Urinary bladder (tissue), 4 donors: ENCODE measurements at places on chromosomes 12 and 14.

GRCh38 chr12:30610718-30611117 is 85.0 kb downstream of the IPO8 start:
- no peak for DNase-seq

GRCh38 chr14:106619606-106620005 is 1093.2 kb downstream of the TMEM121 start:
- DNase-seq: no peak

DNA sequence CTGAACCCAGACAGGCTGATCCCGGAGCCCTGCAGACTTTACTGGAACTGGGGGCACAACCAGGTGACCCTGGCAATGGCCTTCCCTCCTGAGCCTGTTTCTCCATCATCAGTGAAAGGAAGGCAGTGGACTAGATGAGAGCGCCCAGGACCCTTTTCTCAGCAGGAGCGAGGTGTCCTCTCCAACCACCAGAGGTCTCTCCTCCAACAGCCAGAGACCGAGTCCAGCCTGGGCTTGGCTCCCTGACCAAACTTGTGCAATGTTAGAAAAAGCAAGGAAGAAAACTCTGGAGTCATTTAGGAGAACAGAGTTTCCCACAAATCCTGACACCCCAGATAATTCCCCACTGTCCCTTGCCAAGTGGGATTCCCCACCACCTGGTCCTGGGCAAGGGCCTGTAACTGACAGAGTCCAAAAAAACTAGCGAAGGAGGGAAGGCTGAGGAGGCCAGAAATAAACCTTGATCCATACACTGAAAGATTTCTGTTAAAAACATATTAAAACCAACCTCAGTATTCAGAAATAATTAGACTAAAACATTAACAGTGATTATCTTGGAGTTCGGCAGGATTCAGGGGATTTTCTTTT is 9.0 kb downstream of the RPS6KL1 start:
- DNase-seq: peak; percentile 49

- DNase-seq: no peak
Measured at GRCh38 chr14:95535226-95536021, 574 bp downstream of the GLRX5 start.

GRCh38 chr12:2347844-2348481 is 295.2 kb downstream of the CACNA1C start:
- DNase-seq: no peak

GRCh38 chr12:84150201-84150600 is 762.4 kb downstream of the SLC6A15 start:
- no peak for DNase-seq

GRCh38 chr12:117533687-117534086 is 172.3 kb upstream of the NOS1 start:
- DNase-seq: no peak

DNA sequence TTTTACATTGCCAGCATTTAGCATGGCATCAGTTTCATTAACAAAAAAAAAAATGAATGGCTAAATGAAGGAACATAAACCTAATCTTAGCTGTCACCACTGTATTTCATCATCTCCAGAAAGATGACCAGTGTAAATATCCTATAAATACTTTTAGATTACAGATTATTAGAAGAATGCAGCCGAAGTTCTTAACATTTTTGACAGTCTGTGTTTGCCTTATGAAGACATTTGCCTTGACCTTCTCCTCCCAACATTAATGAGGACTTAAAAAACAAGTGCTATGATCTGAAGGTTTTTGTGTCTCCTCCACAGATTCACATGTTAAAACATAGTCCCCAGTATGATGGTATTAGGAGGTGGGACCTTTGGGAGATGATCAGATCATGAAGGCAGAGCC is 253.0 kb downstream of the SNAPC1 start:
- no peak for DNase-seq

DNA sequence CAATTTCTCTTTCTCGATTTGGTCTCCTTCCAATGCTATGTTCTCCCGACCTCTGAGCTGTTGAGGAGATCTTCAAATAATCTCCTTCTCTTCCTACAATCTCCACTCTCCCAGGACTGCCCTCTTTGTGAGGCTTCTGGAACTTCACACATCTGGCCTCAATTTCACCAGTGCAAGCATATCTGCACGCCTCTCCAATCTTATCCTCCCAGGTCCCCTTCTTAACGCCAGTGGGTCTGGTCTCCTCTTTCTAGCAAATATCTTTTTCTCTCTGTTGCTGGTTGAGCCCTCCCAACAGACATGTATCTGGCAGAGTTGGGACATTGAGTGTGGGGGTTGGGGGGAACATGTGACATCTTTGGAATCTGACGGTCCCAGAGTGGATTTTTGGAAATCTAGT is 17.9 kb downstream of the RTL1 start:
- DNase-seq: no peak

DNA sequence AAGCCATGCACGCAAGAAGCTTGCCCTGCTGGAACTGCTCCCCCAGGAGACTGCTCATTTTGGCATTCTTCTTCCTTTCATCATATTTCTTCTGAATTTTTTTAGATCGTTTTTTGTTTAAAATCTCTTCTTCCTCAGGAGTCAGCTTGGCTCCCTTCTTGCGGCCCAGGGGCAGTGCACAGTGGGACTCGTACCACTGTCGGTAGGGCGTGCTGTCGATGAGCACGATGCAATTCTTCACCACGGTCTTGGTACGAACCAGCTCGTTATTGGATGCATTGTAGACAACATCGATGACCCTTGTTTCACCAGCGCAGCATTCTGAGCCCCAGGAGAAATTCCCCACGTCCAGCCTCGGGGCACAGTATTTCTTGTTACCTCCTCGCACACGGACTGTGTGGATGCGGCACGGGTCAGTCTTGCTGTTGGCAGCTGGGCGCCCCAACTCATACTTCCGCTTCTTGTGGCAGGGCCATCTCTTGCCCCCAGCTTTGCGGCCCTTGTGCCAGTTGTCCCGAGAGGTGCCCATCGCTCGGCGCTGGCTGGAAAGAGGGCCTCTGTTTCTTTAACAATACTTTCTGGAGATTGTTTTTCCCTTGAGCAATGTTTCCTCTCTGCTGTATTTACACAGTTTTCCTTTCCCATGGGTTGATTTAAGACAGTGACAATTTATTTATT is 452.4 kb downstream of the TMEM121 start:
- no peak for DNase-seq

DNA sequence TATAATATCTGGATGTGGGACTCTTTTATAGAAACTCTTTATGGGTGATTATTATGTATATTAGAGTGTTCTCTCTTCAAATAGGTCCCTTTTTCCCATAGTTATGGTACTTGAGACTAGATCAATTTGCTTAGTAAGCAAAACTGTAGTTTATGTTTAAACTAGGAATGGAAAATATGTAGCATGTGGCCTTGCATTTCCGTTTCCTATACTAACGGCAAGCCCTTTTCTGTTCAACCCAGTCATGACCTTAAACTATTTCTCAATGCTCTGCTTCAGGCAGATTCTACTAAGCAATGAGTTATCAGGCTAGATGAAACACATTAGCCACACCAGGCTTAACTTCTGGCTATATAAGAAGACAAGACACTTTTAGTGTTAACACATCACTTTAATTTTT is 84.6 kb downstream of the OTOGL start:
- no peak for DNase-seq

GRCh38 chr12:86261142-86261541 is 5.0 kb upstream of the MGAT4C start:
- no peak for DNase-seq

- no peak for DNase-seq
Measured at GRCh38 chr12:112961536-112961935, 16.8 kb upstream of the OAS2 start.

GRCh38 chr14:84856751-84857534 is 673.0 kb upstream of the FLRT2 start:
- no peak for DNase-seq

- no peak for DNase-seq
Measured at GRCh38 chr12:95107362-95107761, 33.9 kb upstream of the NR2C1 start.

DNA sequence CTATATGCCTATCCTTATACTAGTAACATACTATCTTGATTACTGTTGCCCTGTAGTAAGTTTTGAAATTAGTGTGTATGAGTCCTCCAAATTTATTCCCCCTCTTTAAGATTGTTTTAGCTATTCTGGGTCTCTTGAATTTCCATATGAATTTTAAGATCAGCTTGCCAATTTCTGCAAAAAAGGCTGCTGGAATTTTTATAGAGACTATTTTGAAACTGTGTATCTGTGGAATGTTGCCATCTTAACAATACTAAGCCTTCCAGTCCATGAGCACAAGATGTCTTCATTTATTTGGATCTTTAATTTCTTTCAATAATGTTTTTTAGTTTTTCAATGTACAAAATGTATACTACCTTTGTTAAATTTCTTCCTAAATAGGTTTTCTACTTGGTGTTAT is 79.8 kb upstream of the ETV6 start:
- no peak for DNase-seq

- peak; percentile 76 for DNase-seq
Measured at GRCh38 chr14:103576371-103577024, 13.7 kb downstream of the COA8 start.

- no peak for DNase-seq
Measured at GRCh38 chr12:28536088-28536487, 345.8 kb downstream of the CCDC91 start.

DNA sequence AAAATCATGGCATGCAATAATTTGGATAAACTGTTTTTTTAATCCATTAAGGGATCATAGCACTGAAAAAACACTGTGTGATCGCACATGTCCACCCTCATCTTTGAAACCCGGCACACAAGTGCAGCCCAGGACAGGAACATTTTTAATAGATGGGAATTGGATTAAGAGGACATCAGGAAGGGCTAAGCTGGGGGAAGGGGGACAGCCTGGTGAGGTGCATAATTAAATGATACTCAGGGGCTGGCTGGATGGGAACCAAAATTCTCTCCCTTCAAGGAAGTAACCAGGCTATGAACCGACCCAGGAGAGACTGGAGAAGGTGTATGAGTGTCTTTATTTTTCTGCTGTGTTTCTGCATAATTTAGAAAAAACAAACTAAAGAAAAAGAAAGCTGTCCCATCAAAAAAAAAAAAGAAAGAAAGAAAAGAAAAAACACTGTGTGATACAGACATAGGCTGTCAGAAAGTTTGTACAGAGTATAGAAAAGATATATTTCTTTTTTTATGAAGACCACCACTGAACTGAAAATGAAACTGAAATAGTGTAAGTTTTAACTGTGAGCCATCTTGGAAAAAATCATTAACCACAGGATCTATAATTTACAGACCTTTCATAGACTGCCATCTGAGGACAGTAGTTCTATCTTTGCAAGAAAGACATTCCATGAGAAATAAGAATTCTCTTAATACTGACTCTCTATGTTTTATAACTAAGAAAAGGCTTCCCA is 75.1 kb upstream of the SLC38A4 start:
- no peak for DNase-seq

- no peak for DNase-seq
Measured at GRCh38 chr14:53470351-53471043, 317.4 kb upstream of the DDHD1 start.

GRCh38 chr14:47012533-47013280 is 361.1 kb upstream of the RPL10L start:
- DNase-seq: no peak

GRCh38 chr12:76026643-76027063 is 4.9 kb downstream of the PHLDA1 start:
- DNase-seq: no peak

DNA sequence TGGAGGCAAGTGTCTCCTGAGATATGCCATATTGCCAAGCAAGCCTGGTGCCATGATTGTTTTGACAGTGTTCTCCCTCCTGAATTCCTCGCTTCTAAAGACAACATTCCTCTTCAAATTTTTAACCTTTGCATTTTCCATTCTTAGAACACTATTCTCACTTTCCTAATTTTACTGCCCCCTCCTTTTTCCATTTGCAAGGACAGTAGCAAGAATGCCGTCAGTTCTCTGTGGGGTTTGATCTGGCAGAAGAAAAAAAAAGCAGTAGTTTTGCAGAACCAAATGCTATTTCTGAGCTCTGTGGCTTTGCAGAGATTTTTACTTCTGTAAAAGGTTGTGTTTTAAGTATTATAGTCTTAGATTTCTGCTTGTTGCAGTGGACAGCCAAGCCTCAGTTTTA is 295.2 kb downstream of the NUAK1 start:
- no peak for DNase-seq

DNA sequence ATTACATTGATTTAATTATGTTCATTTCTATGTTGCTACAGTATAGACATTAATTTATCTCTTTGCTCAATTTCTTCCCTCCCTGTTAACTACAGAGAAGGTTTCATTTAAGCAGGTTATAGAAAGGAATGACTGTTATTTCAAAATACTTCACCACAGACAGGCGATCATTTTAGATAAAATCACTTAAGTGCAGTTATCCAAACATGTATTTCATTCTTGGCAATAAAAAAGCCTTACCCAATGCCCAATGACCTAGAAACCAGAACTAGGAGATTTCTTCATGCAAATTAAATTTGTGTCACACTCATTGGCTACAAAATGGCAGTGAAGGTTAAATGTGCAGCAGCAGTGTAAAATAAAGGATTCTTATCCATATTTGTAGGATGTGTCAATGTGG is 266.4 kb downstream of the KCNH5 start:
- no peak for DNase-seq

- DNase-seq: no peak
Measured at GRCh38 chr14:80587096-80587724, 354.3 kb downstream of the CEP128 start.

- no peak for DNase-seq
Measured at GRCh38 chr14:36660736-36661505, 739 bp upstream of the PAX9 start.

- peak; percentile 47 for DNase-seq
Measured at GRCh38 chr12:67650388-67651131, 2.0 kb downstream of the DYRK2 start.

GRCh38 chr12:107783406-107784376 is 9.2 kb downstream of the ASCL4 start:
- no peak for DNase-seq

GRCh38 chr12:55499231-55499630 is 7.1 kb downstream of the OR6C68 start:
- no peak for DNase-seq

GRCh38 chr12:50051101-50051806 is 6.1 kb upstream of the ASIC1 start:
- DNase-seq: no peak

- DNase-seq: no peak
Measured at GRCh38 chr12:104694161-104694560, 237.4 kb downstream of the CHST11 start.
